HFFc6 (cell line): ENCODE measurements at places on chromosomes 11 and 22. TPM values are rescaled to one million over a fixed set of nuclear protein-coding genes. Genes with fewer than 3 reads are reported as not detected.

The CEND1 gene
- 7.6 to 12.5 TPM (median 10.9 TPM) in 3 replicates for total RNA-seq

The CSNK2A3 gene
- total RNA-seq = 1.5 and 2.5 TPM in 2 replicates

The FERMT3 gene
- 1.2 to 2.4 TPM (median 1.7 TPM) in 3 replicates for total RNA-seq

The KCNJ11 gene
- total RNA-seq = not detected in 3 replicates

The RHOD gene
- total RNA-seq = 5.4 and 16.4 TPM in 2 replicates

The ANGPTL5 gene
- total RNA-seq = not detected in 3 replicates

DNA sequence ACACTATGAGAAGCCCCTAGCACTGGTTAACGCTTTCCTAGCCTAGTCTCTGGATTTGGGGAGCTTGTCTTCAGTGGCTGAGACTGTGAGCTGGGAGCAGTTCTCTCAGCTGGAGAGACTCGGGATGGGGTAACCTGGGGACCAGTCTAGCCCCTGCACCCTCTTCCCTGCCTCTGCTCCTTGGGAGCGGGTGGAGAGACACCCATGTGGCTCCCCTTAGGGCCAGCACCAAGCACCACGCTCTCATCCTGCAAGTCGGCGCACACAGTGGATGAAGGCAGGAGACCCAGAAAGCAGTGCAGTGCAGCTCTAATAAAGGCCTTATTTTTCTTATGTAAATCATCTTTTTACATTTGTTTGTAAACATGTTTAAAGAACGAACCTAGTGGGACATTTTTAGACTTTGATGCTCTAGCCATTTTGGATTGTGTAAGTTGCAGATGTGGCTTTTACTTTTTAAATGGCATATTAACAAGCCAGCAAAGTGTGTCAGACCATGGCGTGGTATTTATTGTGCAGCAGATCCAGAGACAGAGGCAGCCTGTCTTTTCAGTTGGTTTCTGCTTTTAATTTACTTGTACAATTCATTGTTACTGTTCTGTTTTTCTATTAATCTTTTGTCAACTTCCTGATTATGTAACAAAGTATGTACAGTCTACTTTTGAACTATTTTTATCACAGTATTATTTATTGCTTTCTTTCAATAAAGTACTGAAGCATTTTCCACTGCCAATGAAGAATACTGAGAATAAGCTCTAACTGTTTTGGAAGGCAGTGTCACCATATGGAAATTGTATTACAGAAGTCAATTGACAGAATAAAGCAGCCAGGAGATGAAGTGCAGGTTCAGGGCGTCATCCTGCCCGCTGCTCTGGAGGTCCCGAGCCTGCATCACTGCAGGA, 14.4 kb upstream of the CTTN start:
- H3K36me3 ChIP-seq = peaks cover 26% of the 10 kb centered on the region
- H3K4me1 ChIP-seq = peaks cover 32% of the 10 kb centered on the region
- no peaks in the 10 kb centered on the region for H3K27me3 ChIP-seq
- DNase-seq = no peak
- H3K4me3 ChIP-seq = no peak overlapping the region

The UBE2L6 gene
- total RNA-seq = 32.5 to 45.1 TPM (median 36.0 TPM) in 3 replicates

DNA sequence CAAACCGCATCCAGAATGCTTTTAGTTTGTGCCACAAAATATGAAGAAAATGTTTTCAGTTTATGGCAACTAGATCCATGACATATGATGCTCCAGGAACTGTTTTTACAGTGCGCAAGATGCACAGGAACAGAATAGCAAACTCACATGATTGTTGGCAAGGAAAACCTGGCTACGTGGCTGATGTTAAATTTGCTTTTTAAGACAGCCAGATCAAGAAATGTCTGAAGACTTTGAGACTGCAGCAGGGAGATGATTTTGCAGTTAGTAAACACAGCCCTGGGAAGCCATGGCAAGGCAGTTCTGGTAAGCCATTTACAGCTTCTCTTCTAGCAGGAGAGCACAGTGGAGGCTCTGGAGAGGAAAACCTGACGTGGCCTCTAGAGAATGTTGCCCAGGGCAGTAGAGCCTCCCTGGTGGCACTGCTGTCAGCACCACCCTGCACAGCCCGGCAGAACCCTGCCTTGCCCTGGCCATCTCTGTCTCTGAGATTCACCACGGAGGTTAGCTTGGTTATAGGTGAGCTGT, 69.8 kb upstream of the TNRC6B start:
- DNase-seq = peak; percentile 58
- H3K4me1 ChIP-seq = peaks cover 29% of the 10 kb centered on the region
- peaks cover 9% of the 10 kb centered on the region for H3K27me3 ChIP-seq
- peak overlapping the region; percentile 79 for H3K4me3 ChIP-seq
- H3K36me3 ChIP-seq = no peaks in the 10 kb centered on the region

GRCh38 chr22:39839917-39840510, 53.5 kb downstream of the ENTHD1 start:
- H3K4me3 ChIP-seq = no peak overlapping the region
- peaks cover 9% of the 10 kb centered on the region for H3K27me3 ChIP-seq
- no peak overlapping the region for H3K27ac ChIP-seq
- H3K36me3 ChIP-seq = no peaks in the 10 kb centered on the region
- no peaks in the 10 kb centered on the region for H3K4me1 ChIP-seq
- DNase-seq = no peak

GRCh38 chr22:27435844-27436576, 365.5 kb downstream of the MN1 start:
- H3K36me3 ChIP-seq = peaks cover 12% of the 10 kb centered on the region; the same call in 1 of the 2 replicates
- H3K4me1 ChIP-seq = peaks cover 15% of the 10 kb centered on the region
- H3K27ac ChIP-seq = no peak overlapping the region
- H3K4me3 ChIP-seq = no peak overlapping the region
- H3K27me3 ChIP-seq = peaks cover 21% of the 10 kb centered on the region

The PLEKHB1 gene
- 0.26 to 1.1 TPM (median 0.43 TPM) in 3 replicates for total RNA-seq

- peak overlapping the region; percentile 74 for H3K27ac ChIP-seq
- H3K36me3 ChIP-seq = peaks cover 47% of the 10 kb centered on the region
- no peaks in the 10 kb centered on the region; the same call in 1 of the 2 replicates for H3K27me3 ChIP-seq
Measured at GRCh38 chr11:102114032-102114431, 3.8 kb downstream of the YAP1 start.

DNA sequence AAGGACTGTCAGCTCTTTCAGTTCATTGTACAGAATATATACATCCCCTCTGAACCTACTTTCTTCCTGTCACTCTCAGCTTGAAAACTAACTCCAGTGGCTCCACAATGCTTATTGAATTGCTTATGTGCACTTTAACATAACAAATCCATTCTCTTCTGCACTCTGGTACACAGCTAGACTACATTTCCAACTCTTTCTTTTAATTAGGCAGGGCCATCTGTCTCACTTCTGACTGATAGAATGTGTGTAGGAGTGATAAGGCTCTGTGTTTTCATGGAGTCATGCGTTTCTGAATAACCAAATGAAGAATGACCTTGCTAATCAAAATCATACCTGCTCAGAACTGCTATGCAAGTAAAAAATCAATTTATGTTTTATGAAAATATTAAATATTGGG, 278.5 kb upstream of the CCDC179 start:
- no peak overlapping the region for H3K4me3 ChIP-seq
- peaks cover 7% of the 10 kb centered on the region; the same call in 1 of the 2 replicates for H3K27me3 ChIP-seq
- no peaks in the 10 kb centered on the region for H3K36me3 ChIP-seq
- DNase-seq = no peak
- peaks cover 11% of the 10 kb centered on the region; the same call in 1 of the 2 replicates for H3K4me1 ChIP-seq
- H3K27ac ChIP-seq = no peak overlapping the region

The PGA3 gene
- total RNA-seq = 0.24 to 0.37 TPM (median 0.33 TPM) in 3 replicates

DNA sequence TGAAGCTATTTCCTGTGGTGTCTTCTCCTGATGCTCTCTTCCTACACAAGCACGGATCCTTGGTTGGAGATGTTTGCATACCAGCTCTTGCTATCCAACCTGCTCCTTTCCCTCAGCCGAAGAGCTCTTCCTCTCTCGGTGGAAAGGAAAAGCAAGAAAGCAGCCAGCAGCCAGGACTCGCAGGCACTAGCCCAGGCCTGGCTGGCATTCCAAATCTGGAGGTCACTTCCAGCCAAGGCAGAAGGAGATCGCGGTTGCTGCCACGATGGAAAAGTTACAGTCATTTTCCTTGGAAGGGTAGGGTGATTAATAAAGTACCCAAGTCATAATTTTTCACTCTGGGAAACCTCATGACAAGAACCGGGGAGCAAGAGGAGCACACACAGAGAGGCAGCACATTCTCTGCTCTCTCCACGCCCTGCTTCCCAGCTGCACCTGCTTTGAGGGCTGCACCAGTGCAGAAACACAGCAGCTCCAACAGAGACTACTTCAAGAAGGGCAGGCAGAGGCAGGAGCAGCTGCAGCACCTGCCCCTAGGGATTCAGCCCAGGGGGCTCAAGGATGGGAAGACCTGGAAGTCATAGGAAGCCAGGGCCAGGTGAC, 399.3 kb downstream of the CADM1 start:
- H3K36me3 ChIP-seq = peaks cover 4% of the 10 kb centered on the region; the same call in 1 of the 2 replicates
- peaks cover 1% of the 10 kb centered on the region for H3K27me3 ChIP-seq
- H3K4me3 ChIP-seq = no peak overlapping the region

DNA sequence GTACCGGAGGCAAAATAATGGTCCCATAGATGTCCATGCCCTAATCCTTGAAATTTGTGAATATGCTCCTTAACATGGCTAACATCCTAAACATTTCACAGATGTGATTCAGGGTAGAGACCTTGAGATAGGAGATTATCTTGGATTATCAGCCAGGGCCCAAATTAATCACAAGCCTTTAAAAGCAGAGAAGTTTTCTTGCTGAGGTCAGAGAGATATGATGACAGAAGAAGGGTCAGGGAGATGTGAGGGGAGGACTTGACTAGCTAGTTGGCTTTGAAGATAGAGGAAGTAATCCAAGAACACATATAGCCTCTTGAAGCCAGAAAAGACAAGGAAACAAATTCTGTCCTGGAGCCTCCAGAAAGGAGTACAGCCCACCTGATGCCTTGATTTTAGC, 19.1 kb upstream of the FDX1 start:
- H3K27ac ChIP-seq = no peak overlapping the region
- H3K27me3 ChIP-seq = peaks cover 3% of the 10 kb centered on the region; the same call in 1 of the 2 replicates
- no peak for DNase-seq
- H3K4me3 ChIP-seq = no peak overlapping the region
- no peaks in the 10 kb centered on the region for H3K36me3 ChIP-seq

- H3K4me1 ChIP-seq = peaks cover 15% of the 10 kb centered on the region
- peak; percentile 6 for DNase-seq
- H3K4me3 ChIP-seq = no peak overlapping the region
- H3K36me3 ChIP-seq = no peaks in the 10 kb centered on the region
- no peaks in the 10 kb centered on the region for H3K27me3 ChIP-seq
- no peak overlapping the region for H3K27ac ChIP-seq
Measured at GRCh38 chr11:132158091-132158490, 787.7 kb downstream of the NTM start.

DNA sequence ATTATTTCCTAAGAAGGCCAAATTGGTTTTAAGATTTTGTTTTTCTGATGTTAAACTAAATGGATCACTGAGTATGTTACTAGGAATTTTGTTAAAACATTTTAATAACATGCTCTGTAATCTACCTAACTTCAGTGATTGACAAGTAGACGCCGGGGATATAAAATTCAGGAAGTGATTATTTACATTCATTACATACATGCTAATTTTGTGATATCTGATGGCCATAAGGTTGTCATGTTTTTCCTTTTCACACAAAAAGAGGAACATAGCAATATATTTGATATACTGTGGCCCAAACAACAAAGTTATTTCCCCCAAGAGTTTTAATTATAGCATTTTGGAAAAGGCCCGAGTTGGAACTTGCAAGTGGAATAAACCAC, 12.1 kb downstream of the SCUBE1 start:
- no peaks in the 10 kb centered on the region for H3K36me3 ChIP-seq
- no peaks in the 10 kb centered on the region for H3K4me1 ChIP-seq
- H3K27me3 ChIP-seq = peaks cover 18% of the 10 kb centered on the region
- no peak overlapping the region for H3K4me3 ChIP-seq
- no peak for DNase-seq
